GM12864 (cell line): ENCODE measurements at places on chromosomes 1 and 21.

- DNase-seq, result no peak
Observed at GRCh38 chr1:234517110-234517802, 38.3 kb upstream of the TARBP1 start.

GRCh38 chr1:150578272-150579109 is 919 bp downstream of the MCL1 start:
- DNase-seq, result no peak

GRCh38 chr1:160708801-160709200 is 2.8 kb downstream of the CD48 start:
- no peak for DNase-seq

- DNase-seq, result no peak
Observed at GRCh38 chr21:45075596-45076244, 1.3 kb downstream of the ADARB1 start.

DNA sequence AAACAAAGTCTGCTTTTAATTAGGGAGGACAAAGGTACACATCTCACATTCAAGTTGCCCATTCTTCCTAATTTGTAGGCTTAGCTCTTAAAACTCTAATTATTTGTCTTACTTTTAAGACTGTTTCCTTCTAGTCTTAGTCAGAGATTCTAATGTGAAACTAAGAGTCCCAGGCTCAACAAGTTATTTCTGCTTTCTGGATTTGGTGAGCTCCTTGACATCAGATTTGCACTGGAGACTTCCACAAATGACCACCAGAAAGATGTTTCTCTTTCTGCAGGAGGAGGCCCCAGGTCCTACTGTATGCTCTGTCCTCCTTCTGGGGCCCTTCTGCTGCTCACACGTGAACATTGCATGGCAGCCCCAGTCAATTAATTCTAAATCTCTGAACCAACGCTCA is 194.2 kb upstream of the JUN start:
- no peak for DNase-seq

DNA sequence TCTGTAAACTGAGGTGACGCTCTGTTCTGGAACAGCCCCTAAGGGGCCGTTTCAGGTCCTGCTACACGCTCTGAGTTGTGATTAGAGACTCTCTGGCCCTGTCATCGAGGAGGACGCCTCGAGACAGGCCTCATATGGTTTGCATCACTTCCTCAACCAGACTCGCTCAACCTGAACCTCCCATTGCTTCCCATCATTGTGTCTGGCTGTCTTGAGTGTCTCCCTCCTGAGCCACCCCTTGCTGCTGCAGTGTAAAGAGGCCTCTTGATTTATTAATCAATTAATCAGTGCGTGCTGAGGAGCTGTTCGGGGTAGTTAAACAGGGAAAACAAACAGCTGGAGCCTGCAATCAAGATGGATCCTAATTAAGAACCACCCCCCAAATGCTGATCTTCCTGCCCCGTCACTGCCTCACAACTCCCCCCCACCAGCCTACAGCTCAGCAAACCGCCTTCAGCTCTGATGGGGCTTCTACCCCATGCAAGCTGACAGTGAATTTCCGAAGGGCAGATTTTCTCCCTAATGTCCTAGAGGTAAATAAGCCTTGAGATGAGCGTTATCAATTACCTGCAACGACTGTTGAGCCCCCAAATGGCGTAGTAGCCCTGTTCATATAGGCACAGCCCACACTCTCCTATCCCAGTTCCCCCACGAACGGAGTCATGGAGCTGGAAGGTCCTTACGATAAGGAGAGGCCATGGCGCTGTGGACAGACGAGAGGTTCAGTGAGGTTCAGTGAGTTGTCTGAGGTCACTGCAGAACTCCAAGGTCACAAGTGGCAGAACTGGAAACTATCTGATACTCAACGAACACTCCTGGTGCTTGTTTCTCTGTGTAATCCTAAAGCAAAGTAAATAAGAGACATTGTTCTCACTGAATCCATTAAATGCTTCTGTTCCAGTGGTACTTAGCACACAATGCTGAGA is 210.6 kb downstream of the KIF26B start:
- DNase-seq, result no peak

GRCh38 chr21:26877018-26877417 is 31.8 kb upstream of the ADAMTS1 start:
- DNase-seq, result no peak

- no peak for DNase-seq
Observed at GRCh38 chr1:99271249-99271648, 7.0 kb downstream of the PLPPR4 start.

- DNase-seq, result no peak
Observed at GRCh38 chr1:26994020-26994786, 711 bp downstream of the TRNP1 start.

DNA sequence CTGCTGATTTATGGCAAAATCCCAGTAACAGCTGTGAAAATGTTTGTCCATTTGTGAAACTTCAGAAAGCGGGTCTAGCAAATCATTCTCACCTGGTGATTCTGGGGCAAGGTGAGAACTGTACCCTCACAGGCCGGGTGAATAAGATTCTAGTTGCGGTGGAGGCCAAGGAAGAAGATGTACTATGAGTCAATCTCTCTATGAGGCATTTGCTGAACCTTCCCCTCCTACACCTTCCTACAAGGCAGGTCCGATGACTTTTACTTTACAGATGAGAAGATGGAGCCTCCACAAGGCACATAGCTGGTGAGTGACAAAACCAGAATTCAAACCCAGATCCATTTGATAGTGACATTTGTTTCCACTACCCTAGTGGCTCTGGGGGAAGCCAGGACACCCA is 72.7 kb downstream of the BACH1 start:
- DNase-seq, result no peak

- no peak for DNase-seq
Observed at GRCh38 chr1:107534632-107535031, 393.8 kb downstream of the NTNG1 start.

DNA sequence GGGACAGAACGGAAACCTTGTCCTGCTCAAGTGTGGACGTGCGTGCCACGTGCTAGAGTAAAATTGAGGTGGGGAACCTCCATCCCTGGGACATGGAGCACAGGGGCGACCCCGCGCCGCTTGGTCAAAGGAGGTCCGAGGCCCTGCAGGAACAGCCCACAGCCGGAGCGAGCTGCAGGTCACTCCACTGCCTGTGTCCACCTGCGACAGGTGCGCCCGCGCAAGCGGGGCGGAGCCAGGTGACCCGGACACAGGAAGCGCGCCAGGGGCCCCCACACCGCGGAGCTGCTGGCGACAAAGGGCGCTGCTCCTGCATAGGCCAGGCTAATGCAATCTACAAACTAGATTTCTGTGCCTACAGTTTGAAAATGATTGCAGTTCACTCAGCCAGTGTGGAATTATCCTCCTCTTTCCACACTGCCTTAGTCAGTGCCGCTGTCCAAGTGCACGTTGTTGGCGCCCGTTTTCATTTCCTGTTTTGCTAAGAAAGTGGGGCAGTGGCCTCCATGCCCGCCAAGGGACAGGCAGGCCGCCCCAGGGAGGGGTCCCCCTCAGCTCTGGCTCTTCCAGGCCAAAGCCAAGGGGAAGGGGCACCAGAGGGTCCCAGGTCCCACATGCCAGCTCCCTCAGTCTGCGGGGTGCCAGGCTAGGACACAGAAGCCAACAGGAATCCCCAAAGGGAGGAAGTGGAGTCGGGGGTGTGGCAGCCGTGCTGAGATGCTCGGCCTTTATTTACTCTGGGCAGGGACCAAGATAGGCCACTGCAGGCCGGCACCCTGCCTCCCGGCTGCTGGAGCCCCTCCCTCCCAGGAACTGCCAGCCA is 4.3 kb upstream of the NADK start:
- DNase-seq, result no peak

- no peak for DNase-seq
Observed at GRCh38 chr1:177780096-177780700, 189.7 kb downstream of the SEC16B start.

GRCh38 chr1:38168365-38168764 is 121.8 kb upstream of the POU3F1 start:
- DNase-seq, result no peak

- no peak for DNase-seq
Observed at GRCh38 chr1:178450871-178451270, 45.9 kb downstream of the CLEC20A start.

DNA sequence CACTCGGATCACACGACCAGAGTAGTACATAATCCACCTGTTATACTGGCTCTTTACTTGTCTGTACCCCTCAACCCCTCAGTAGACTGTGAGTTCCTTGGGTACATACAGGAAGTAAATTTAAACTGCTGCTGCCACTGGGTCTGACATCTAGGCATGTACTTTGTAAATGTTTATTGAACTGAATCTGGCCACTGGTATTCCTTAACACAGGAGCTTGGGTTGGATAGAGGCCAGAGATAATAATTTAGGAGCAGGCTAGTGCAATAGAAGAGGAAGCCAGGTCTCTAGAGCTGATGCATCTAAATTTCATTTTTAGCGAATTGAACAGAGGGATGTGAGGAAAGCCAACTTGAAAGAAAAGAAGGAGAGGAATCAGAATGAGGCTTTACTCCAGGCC is 12.4 kb downstream of the TTC4 start:
- DNase-seq, result no peak

GRCh38 chr21:16071092-16071491 is 341.3 kb downstream of the USP25 start:
- no peak for DNase-seq

DNA sequence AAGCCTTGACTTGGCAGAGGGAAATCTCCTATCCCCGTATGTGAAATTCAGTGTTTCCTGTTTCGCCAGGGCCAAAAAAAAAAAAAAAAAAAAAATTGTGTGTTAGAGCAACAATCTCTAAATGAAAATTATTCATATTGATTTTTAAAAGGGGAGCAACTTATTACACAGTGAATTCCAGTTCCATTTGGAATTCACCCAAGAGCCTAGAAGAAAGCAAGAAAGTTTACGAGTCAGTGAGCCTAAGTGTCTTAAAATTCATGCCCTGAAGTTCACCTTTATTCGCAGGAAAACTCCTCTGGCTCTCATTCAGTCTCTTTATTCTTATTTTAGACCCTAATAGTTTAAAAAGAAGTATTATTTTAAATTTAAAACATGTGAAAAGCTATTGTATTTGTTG is 42.1 kb upstream of the HUNK start:
- DNase-seq, result no peak

- DNase-seq, result no peak
Observed at GRCh38 chr1:63368131-63368530, 704 bp downstream of the ALG6 start.

DNA sequence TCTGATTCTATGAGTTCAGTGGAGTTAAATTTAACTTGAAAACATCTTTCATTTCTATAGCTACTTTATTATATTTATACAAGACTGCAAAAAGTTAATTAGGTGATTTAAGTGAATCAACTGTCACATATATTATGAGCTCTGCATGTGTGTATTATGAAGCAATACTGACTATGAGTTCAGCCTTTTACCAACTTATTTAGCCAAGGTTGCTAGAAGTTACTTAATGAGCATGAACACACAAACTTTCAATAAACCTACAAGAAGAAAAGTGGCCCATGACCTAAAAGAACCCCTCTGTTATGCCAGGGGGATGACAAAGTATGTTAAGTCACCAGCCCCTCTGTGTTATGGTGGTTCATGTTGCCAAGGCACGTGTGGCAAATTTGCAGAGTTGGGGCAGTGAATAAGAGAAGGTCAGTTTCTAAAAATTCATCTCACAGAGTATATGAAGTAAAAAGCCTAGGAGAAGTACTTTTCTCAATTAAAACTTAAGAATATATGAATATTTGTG is 86.7 kb upstream of the LYPLAL1 start:
- DNase-seq, result no peak

- no peak for DNase-seq
Observed at GRCh38 chr1:227782226-227782625, 33.2 kb upstream of the PRSS38 start.

- no peak for DNase-seq
Observed at GRCh38 chr1:11725616-11726015, 10.3 kb upstream of the AGTRAP start.

GRCh38 chr1:38870996-38871395 is 2.2 kb downstream of the MYCBP start:
- DNase-seq, result no peak

DNA sequence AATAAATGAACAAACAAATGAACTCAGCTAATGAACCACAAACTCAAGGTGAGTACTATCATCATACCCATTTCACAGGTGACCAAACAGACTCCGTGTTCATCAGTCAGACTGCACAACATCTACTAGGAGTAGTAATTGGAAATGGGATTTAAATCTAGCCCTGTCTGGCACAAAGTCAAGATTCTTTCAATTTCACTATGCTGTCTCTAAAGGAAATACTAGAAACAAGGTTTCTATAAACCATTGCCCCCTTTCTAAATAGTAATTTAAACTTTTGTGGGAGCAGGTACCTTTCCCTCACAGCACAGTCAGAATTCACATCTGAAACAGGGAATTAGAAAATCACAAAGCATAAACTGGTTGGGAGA is 160.3 kb downstream of the TGFBR3 start:
- no peak for DNase-seq

GRCh38 chr1:204994086-204994862 is 48.7 kb upstream of the CNTN2 start:
- DNase-seq, result no peak

GRCh38 chr1:187157115-187157514 is 328.4 kb downstream of the PLA2G4A start:
- no peak for DNase-seq

DNA sequence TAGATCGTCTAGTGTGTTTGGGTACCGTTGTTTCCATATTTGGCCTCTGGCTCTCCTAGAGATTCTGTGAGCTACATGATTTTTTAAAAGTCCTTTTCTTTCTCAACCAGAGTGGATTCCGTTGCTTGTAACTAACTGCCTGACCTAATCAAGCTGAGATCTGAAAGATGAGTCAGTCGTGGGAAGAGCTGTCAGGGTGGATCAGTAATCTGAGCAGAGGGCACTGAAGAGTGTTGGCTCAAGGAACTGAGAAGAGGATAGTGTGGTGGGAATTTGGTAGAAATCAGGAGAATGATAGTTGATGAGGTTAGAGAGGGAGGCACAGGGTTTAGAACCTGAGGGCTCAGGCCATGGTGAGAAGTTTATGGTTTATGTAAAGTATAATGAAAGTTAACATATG is 52.2 kb downstream of the TRAF5 start:
- DNase-seq, result no peak

DNA sequence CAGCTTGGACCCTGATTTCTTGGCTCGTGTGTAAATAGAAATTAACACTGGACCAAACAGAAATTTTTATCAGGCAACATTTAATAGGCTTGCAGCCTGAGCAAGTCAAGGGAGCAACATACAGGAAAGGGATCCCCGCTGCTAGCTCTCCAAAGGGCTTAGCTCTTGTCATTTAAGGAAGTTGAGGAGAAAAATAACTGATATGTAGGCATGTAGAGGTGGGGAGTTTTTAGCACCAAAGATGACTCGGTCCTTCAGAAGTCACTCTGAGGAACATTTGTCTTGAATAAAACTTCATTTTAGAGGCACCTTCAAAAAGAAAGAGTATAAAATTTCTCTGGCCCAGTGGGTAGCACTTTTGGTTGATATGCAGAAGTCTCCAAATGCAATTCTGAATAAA is 27.1 kb downstream of the GBP2 start:
- no peak for DNase-seq
